ENCODE measurements at places on chromosomes 13 and 19.
A peak's percentile ranks its signal among the peaks of the same experiment; 100 is the strongest.

GRCh38 chr19:9863759-9864158, 28.6 kb downstream of the PIN1 start:
- DNase-seq = peak; percentile 18

- DNase-seq = no peak
These were observed 26.0 kb downstream of the GPALPP1 start for GRCh38 chr13:45015300-45015699.

- DNase-seq = no peak
These were observed 28.2 kb upstream of the KPNA3 start for GRCh38 chr13:49820591-49821215.

GRCh38 chr19:39470724-39471339, 9.8 kb upstream of the TIMM50 start:
- DNase-seq = no peak

GRCh38 chr19:14103310-14103709, 12.8 kb upstream of the SAMD1 start:
- no peak for DNase-seq

DNA sequence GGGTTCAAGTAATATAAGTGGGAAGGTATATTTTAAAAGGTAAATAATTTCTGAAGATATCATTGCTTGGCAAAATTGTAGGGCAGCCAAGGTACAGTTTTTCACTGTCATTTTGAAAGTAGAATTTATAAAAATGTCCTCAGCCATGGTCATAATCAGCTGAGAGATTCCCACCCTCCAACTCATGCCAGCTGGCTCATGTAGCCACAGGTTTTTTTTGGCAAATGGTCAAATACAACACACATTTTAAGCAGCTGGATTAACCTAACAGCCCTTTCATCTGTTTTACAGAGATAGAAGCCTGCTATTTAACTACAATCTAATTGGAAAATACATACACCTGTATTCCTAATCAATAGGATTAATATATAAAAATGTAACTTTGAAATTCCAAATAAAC, 619.2 kb upstream of the SGCG start:
- DNase-seq = no peak

- DNase-seq = no peak
These were observed 16.2 kb upstream of the ZNF414 start for GRCh38 chr19:8530061-8530679.

DNA sequence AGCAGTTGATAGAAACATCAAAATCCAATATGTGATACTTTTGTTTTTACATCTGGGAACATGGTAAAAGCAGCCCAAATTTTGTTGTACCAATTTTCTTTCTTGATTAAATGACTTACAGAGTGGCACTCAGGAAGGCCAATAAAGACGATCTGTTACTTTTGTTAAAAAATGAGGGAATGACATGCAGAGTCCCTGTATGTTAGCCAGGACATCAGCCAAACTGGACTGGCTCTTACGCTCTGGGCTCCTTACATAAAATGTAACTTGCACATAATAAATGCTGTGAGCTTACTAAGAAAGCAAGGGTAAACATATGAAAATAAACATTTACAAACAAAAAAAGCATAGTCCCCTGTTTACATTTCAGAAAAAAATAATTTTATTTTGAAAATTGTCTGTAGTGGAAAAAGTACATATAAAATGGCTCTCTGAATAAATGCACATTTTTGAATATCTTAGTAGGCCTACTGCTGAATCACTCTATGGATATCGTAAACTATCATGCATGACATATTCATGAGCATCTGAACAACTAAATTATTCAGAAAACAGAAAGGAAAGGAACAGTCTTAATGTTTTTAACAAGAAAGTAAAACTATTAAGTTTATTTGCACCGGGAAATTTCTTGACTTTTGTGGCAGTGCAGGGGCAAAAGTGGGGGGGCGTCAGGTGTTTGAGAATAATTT, 534.5 kb downstream of the KCTD12 start:
- no peak for DNase-seq

DNA sequence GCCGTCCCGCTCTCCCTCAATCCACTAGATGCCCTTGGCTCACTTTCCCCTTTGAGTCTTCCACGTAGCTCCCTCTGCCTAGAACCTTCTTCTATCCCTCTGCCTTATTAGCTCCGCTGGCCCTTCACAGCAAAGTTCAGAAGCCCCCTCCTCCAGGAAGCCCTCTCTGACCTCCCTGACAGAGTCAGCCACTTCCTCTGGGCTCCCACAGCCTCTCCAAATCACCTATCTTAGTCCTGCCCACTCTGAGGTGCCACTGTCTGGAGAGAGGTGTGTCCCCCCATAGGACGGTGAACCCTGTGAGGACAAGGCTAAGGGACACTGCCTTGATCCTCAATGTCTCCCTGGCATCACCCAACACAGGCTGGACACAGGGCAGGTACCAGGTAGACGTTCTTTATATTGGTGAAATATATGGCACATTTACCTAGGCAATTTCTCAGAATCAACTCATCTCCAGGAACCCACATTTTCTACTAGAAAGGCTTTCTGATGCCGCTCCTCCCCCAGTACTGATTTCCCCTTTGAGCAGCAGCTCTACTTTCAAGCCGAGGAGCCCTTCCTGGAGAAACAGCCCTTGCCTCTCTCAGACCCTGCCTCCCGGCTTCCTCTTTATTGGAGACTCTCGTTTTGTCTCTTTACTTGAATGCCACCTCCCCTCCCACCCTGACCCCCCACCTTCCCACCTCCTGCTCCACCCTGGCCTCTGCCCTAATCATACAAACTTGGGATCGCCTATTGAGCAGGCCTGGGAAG, 3.4 kb upstream of the TGFB1 start:
- peak; percentile 33 for DNase-seq

- no peak for DNase-seq
These were observed 4.4 kb upstream of the WIZ start for GRCh38 chr19:15453906-15454860.

DNA sequence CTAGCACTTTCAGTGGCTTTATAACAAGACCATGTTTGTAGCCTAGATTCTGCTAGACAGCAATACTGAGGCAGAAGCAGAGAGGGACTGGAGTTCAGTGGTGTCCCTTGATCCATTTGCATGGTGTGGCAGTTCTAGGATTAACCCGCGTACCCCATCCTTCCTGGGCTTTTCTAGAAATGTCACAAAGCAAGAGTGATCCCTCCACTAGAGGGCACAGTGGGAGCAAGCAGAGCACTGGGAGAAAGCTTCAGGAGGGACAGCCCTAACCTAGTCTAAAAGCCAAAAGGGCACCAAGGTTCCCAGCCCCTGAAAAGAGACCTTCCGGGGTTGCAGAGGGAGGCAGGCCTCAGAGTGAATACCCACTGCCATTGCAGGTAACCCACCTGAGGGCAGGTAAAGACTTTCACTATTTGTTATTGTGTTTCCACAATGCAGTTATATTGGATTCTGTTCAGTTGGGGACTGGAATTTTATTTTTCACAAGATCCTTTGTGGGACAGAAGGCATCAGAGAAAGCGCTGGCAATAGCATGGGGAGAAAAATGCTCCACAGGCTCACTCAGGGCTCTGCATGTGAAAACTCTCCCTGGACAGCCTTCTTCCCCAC, 170.6 kb downstream of the FLT1 start:
- DNase-seq = peak; percentile 65

GRCh38 chr13:37475966-37476365, 122.6 kb downstream of the POSTN start:
- no peak for DNase-seq

DNA sequence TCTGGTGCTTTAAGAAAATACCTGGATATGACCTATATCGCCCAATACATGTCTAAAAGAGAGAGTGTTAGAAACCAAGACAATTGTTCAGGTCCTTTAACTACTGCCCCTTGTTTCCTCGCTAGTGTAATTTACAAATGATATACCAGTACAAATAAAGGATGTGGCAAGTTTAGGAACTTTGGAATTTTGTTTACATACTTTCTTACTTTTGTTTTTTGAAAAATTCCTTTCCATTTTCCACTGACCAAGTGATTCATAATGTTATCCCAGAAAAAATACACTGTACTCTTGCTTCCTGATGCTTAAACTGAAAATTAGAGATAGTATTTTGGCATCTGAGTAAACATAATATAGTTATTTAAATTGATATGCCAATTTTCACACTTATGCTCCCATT, 96.8 kb upstream of the CSNK1A1L start:
- DNase-seq = no peak

DNA sequence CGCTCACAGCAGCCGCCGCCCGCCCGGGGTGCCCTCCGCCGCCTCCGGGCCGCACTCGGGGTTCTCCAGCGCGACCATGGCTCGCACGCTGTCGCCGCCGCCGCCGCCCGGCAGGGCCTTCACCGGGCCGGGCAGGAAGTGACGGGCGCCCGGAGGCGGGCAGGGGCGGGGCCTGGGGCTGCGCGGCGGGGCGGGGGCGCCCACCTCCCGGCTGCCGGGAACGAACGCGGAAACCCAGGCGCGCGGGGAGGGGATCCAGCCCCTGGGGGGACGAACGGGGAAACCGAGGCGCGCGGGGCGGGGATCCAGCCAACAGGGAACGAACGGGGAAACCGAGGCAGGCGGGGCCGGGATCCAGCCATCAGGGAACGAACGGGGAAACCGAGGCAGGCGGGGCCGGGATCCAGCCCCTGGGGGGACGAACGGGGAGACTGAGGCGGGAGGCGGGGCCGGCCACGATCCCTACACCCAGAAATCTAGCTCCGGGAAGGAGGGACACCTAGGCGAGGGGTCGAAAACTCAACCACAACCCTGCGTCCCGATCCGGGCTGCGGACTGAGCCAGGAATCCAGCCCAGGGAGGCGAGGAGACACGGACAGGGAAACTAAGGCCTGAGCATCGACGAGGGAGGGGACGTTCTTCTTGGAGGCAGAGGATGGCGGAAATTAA, at the start of gene R3HDM4:
TSS of gene R3HDM4 (minus strand) at position 140 of the 669 bp plus-strand sequence. CDS start at position 78, 62 bp downstream.
- peak; percentile 87 for DNase-seq

DNA sequence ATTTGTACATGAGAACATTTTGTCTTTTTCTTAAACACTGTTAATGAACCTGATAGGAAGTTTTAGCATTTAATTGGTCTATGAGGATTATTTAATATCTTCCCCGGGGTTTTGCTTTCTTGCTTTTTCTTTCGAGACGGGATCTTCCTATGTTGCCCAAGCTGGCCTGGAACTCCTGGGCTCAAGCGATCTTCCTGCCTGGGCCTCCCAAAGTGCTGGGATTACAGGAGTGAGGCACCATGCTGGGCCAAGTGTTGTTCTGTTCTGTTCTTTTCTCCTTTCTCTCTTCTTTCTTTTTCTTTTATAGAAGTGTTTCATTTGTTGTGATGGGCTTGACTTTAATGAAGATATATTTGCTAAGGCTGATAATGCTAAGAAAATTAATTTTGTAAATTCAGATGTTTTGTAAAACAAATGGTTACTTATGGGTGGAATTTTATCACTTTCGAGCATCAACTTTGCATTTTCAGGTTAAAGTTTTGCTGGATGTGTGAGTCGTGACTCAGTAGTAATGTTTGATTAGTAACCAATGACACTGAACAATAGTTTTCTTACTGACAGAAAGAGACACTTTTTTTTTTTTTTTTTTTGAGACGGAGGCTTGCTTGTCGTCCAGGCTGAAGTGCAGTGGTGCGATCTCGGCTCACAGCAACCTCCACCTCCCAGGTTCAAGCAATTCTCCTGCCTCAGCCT, 2.2 kb downstream of the PAN3 start:
- DNase-seq = no peak

DNA sequence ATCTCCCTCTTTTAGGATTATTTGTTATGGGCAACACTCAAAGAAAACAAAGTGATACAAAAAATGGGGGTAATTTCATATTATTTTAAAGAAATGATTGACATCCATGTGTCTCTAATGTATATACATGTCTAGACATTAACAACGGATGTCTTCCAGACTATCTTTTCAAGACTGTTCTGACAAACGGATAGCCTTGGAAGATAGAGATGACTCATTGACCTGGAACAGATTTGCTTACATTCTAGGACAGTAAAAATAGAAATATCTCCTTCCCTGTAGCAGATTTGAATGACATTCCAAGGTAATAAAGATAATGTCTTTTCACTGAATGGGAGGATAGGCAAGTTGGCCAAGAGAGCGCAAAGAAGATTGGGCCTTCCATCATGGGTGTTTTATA, 26.2 kb upstream of the SLITRK6 start:
- DNase-seq = no peak

DNA sequence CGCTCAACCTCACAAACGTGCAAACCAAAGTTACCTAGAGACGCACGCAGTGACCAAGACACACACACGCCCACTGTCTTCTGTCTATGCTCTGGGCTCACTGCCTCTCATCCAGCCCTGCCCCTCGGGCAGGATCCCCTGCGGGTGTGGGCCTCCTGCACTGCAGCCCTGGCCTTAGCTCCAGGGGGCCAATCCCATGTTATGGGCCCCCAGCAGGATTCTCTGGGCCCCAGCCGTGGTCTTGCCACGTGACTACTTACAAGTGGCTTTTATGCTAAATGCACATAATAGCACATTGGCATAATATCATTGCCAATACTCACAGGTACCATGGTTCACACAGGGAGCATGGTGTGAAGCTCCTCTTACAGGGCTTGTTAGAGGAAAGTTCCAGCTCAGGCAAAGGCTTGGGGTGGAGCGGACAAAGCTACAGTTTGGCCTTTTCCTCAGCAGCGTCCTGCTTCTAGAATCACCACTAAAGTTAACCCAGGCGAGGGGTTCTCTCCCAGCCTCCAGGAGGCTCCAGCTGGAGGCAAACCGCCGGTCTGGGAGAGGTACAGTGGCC, 37.4 kb downstream of the CEBPA start:
- no peak for DNase-seq

GRCh38 chr13:74372511-74372910, 238.3 kb upstream of the KLF12 start:
- no peak for DNase-seq

- peak; percentile 74 for DNase-seq
These were observed 15.3 kb downstream of the IZUMO2 start for GRCh38 chr19:50147462-50148423.

DNA sequence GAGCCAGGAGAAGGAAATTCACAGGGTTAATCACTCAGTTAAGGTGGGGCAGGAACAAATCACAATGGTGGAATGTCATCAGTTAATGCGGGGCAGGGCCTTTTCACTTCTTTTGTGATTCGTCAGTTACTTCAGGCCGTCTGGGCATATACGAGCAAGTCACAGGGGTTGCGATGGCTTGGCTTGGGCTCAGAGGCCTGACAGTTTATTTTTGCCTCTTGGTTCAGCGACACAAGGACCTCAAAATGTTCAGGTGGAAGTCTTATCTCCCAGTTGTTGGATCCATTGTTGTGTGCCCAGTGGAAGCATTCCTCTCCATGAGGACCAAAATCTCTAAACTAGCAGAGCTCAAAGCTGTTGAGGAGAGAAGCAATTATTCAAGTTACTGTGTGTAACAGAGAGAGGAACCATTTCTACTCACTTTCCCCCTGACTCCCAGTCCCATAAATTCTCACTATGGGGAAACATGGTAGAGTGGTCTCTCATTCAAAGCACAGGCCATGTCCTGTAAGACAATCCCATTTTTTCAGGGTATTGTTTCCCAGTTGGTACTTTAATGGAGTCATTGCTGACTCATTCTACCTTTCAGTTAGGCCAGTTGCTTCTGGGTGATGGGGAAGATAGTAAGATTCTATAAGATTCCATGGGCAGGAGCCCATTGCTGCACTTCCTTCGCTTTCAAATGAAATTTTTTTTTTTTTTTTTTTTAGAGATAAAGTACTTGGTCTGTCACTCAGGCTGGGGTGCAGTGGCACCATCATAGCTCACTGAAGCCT, 8.8 kb upstream of the COX7A1 start:
- DNase-seq = no peak
